SHP77 (cell line): ENCODE measurements at places on chromosomes 11 and 22.

DNA sequence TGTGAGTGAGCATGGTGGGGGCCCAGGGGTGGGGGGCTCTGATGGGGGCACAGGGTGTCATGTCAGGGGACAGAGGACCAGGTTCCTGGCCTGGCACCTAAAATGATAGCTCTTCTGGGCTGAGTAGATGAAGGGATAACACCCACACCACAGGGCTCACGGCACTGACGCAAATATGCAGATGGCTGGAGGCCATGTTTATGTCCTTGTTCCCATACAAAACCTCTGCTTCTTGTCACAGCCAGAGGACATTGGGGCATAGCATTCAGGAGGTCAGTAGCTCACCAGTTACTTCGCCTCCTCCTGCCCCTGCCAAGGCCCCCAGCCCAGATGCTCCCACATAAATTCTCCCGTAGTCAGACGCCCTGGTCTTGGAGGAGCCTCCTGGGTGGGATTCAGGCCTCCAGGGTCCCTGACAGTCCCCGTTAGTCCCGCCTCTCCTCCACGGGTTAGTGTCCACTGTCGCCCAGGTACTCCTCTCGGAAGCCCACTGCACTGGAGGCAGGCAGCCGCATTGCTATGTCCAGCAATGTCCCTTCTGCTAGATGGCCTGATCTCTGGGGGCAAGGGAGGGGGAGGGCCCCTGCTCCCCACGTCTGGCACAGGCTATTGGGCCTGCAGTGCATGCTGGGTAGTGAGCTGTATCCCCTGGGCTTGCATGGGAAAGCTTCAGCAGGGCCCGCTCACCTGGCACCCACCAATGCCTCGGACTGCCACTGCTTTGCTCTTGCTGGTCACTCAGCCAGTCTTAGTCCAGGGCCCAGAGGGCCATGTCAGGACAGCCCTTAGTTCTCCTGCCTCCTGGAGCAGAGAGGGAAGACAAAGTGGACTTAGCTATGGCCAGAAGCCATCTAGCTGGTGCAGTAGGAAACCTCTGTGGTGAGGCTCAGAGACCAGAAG lies 75.6 kb upstream of the MYOD1 start:
- no peak for DNase-seq

GRCh38 chr22:44529827-44530523 lies 31.9 kb upstream of the RTL6 start:
- DNase-seq, result no peak

GRCh38 chr11:93603225-93604007 lies 58.1 kb upstream of the CEP295 start:
- no peak for DNase-seq

GRCh38 chr11:64342869-64343745 lies 3.1 kb downstream of the CCDC88B start:
- DNase-seq, result no peak

DNA sequence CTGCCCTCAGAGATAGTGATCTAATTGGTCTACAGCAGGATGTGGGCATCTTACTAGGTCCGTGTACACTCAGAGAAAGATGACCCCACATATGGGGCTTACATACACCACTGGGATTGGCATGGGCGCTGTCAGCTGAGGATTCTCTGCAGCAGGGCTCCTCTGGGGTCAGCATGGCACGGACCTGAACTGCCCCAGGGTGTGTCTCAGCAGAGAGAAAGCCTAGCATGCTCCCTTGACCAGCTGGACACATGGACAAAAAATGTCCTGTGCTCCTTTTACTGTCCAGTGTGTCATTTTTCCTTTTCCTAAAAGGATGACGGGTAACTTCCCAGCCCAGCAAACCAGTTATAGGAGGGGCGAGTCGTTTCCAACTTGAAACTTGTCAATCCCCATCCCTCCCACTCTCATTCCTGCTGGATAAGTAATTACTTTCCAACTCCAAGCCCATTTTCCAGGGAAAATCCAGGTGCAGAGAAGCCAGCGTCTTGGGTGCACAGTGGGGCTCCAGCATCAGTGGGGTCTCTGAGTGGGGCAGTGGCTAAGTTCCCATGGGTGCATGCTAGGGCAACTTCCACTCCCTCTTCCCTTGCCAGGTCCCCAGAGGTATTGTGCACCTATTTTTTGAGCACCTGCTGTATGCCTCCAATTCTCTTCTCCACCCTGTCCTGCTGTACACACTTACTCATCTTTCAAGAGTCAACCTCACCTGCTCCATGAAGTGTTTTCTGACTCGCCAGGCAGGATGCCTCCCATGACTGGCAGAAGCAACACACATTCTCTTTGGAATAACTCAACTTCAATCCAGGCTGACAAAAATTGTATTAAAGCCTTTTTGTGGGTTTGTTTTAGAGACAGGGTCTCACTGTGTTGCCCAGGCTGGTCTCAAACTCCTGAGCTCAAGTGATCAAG lies 5.0 kb downstream of the VSTM5 start:
- no peak for DNase-seq

GRCh38 chr11:58125469-58125868 lies at the start of gene OR9I1:
Gene OR9I1, minus strand, starts transcription at chr11:58125530. Its CDS starts 6,086 bp downstream, at chr11:58119444.
- no peak for DNase-seq

DNA sequence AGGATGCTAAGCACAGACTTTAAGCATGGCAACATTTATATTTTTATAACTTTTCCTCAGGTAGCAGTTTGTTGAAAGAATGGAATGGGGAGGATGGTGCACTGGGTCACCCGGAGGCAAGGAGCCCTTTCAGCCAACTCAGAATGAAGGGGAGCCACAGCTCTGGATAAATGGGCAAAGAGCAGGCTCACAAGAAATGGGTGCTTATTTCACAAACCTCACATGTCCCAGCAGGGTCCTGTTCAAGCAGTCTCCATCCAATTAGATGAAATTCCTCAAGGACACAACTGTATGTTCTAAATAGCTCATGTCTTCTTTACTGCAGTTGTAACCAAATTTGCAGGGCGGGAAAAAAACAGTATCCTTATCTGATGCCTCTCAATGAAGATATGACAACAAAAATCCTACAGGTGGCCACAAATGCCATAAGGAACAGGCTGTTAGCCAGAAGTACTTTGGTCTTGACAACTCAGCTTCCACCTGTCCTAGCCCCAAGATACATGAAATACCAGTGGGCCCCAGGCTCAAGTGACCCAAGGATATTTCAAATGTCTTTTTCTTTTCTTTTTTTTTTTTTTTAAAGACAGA lies 48.2 kb downstream of the MAPK1 start:
- DNase-seq, result no peak

DNA sequence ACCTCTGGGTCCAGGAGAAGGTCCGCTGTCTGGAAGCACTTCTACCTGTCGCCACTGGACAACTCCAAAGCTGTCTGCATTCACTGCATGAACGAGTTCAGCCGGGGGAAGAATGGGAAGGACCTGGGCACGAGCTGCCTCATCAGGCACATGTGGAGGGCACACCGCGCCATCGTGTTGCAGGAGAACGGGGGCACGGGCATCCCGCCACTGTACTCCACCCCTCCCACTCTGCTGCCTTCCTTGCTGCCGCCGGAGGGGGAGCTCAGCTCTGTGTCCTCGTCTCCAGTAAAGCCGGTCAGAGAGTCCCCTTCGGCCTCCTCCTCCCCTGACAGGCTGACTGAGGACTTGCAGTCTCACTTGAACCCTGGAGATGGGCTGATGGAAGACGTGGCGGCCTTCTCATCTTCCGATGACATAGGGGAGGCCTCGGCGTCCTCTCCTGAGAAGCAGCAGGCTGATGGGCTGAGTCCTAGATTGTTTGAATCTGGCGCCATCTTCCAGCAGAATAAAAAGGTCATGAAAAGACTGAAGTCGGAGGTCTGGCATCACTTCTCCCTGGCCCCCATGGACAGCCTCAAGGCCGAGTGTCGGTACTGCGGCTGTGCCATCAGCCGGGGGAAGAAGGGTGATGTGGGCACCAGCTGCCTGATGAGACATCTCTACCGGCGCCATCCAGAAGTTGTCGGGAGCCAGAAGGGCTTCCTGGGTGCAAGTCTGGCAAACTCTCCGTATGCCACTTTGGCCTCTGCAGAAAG lies 31.0 kb downstream of the ZBED4 start:
- DNase-seq, result no peak

DNA sequence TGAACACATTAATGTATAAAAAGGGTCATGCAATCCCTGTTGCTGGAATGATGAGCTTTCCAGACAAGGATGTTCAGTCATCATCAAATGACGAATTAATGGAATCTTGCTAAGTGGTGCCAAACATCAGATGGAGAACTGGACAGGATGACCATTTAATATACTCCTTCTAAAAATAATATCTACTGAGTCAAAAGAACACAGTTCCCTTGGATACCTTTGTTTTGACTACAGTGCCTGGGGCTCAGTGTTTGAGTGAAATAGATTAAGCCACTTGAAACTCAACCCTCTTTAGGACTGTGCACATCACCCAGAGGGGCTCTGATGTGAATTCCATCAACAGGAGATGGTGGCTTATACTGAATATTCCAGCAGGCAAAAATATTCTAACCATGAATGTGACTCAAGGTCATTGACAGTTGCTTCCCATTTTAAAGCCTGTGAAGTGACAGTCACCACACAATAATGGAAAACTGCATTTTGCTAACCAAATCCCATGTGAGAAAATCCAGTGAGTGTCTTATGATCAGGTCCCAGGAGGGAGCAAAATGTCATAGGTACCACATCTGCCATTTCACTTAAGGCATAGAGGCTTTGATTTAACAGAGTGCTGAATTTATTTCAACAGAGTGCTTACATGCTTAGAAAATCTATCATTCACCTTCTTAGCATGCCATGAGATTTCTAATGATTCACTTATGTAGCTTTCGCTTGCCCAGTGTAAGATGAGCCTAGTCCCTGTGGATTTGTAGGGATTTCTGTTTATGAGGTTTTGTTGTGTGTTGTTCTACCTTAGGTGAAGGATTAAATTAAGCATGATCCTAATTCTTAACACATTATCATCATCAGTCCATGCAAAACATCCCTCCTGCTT lies 41.3 kb upstream of the SLN start:
- no peak for DNase-seq

DNA sequence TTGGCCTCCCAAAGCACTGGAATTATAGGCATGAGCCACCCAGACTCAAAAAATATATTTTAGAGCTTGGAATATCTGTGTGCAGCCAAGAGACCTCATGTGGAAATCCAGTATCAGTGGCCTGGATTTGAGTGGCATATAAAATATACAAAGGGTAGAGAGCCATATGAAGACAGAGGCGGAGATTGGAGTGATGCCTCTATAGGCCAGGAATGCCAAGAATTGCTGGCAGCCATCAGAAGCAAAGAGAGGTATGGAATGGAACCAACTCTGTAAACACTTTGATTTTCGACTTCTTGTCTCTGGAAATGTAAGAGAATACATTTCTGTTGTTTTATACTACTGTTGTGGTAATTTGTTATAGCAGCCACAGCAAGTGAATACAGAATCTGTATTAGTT lies 123.0 kb downstream of the PLEKHA7 start:
- no peak for DNase-seq

DNA sequence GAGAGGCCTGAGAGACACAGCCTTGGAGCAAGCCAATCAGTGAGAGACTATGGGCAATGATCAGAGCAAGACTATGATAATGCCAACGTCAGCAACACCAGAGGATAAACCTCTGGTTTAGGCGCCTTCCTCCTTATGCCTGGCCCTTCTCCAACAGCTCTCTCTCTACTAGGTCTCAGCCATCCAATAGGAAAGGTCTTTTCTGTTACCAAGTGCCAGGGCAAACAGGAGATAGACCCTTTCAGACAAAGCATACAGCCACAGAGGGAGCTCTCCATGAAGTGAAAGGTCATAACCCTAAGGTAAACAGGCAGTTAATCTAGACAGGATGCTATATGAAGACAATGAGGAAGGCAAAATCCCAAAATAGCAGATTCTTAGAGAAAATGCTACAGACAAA lies 9.5 kb downstream of the STK33 start:
- DNase-seq, result peak; percentile 39

- DNase-seq, result no peak
Observed at GRCh38 chr11:7965386-7965785, at the start of gene NLRP10. Gene NLRP10, minus strand, starts transcription at chr11:7965447. Its CDS starts 1,952 bp downstream, at chr11:7963495.

GRCh38 chr11:100711984-100712383 lies 24.9 kb downstream of the ARHGAP42 start:
- no peak for DNase-seq

DNA sequence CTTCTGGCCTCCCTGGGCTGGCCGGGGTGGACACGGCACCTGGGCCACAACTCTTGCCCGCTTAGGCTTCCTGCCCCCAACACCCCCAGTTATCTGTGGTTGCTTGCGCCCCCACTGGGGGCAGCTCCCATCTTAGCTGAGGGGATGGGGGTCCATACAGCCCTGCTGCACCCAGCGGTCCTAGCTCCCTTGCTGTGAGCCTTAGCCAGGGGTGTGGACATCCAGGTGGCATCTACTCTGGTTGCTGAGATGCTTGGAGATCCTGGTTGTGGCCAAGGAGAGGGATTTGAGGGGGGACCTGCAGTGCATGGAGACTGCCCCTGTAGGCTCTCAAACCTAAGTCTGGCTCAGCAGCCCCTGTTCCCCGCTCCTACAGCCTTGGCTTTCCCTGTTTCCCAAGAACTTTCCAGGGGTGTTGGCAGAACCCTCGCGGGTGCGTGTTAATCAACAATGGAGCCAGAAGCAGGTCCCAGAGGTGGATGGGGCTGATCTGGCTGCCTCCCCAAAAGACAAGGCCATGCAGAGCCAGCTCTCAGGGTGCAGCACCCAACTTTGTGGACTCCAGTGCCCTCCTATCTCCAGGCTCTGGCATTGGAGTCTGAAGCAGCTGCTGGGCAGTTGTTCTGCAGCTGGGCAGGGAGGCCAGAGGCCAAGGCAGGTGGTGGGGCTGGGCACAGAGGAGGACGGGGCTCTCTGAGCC lies 3.3 kb downstream of the KCNQ1 start:
- DNase-seq, result no peak

GRCh38 chr11:109788948-109789490 lies 304.2 kb upstream of the ZC3H12C start:
- DNase-seq, result no peak

GRCh38 chr11:72576661-72577060 lies 97.6 kb downstream of the PDE2A start:
- no peak for DNase-seq

GRCh38 chr11:108576523-108576922 lies 17.0 kb downstream of the EXPH5 start:
- no peak for DNase-seq

- no peak for DNase-seq
Observed at GRCh38 chr11:88293931-88294330, 43.6 kb downstream of the CTSC start.

DNA sequence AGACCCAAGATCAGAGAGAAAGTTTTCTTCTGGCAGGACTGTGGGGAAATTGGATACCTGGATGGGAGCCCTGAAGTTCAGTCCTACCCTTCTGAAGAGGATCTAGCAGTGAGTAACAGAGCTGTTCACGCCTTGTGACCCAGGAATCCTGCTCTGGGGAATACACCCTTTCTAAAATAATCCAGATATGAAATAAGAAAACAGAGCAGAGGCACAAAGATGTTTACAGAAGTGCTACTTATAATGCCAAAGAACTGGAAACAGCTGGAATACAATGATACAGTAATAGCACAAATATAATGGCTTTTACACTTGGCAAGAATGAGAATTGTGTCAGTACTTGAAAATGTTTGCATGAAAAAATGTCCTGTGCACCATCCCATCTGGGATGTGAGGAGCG lies 304.0 kb upstream of the NARS2 start:
- no peak for DNase-seq

- no peak for DNase-seq
Observed at GRCh38 chr11:95760941-95761340, 28.6 kb downstream of the FAM76B start.

- no peak for DNase-seq
Observed at GRCh38 chr22:46350646-46351045, 15.1 kb downstream of the TRMU start.

GRCh38 chr11:6156628-6157359 lies 13.3 kb downstream of the OR52B2 start:
- DNase-seq, result no peak
